ENCODE measurements at places on chromosomes 12 and 14. TPM values are rescaled to one million over a fixed set of nuclear protein-coding genes. Genes with fewer than 3 reads are reported as not detected.
A peak's percentile ranks its signal among the peaks of the same experiment; 100 is the strongest.

IFT43 gene
- total RNA-seq: 29.3 TPM

TMTC1 gene
- 0.10 TPM for total RNA-seq

EMP1 gene
- total RNA-seq: 217 TPM

EFCAB11 gene
- total RNA-seq: 14.0 TPM

CELA1 gene
- not detected for total RNA-seq

IFI27 gene
- 774 TPM for total RNA-seq

MYO1H gene
- total RNA-seq: not detected

- peak; percentile 45 for DNase-seq
These were observed 47.9 kb downstream of the PPP1R12A start for GRCh38 chr12:79886917-79887519.

- DNase-seq: no peak
These were observed 4.6 kb downstream of the AHNAK2 start for GRCh38 chr14:104973385-104974145.

- no peak for DNase-seq
These were observed 466.9 kb upstream of the RGS6 start for GRCh38 chr14:71465316-71465715.

GRCh38 chr14:56821805-56822610 lies 11.7 kb upstream of the OTX2 start:
- DNase-seq: no peak

DNA sequence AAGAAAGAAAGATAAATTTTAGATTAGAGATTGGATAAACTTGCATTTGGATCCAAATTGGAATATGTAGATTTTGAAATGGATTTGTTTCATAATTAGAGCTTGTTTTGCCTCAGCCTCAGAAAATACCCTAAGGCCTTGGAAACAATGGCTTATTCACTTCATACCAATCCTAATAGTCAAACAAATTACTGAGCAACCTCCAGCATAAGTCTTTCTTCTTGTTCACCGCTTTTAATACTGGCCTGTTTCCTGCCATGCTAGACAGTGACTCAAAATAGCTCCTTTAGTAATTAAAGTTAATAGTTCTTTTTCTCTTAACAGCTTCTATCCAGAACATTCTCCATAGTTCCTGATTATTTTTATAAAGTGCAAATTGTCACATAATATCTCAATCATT lies 110.9 kb upstream of the DNM1L start:
- DNase-seq: peak; percentile 91

DNA sequence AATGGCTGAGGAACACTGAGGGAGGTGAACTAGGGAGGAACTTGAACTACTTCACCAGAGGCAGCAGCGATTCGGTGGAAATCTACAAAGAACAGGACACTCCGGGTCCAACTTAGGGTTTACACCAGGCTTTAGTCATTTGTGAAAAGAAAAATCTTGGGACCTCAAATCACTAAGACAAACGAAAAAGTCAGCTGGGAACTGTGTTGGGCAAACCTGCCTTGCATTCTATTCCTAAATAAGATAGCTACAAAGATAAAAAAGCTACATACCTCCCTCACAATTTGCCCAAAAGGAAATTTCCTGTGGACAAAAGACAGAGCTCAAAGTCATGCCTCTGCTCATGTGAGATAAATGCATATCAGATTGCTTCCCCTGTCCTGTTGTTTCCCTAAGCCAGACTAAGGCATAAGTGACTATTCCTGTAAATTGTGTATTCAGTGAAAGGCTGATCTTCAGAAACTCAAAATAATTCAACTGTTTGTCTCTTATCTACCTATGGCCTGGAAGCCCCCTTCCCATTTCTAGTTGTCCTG lies 106.6 kb downstream of the APAF1 start:
- no peak for DNase-seq

- DNase-seq: no peak
These were observed 772 bp downstream of the SCARB1 start for GRCh38 chr12:124862768-124863415.

GRCh38 chr12:107522692-107523477 lies 162.7 kb upstream of the PWP1 start:
- no peak for DNase-seq

GRCh38 chr14:88838015-88838414 lies 13.6 kb downstream of the TTC8 start:
- DNase-seq: no peak

GRCh38 chr12:70853326-70853725 lies 67.2 kb downstream of the PTPRR start:
- no peak for DNase-seq

DNA sequence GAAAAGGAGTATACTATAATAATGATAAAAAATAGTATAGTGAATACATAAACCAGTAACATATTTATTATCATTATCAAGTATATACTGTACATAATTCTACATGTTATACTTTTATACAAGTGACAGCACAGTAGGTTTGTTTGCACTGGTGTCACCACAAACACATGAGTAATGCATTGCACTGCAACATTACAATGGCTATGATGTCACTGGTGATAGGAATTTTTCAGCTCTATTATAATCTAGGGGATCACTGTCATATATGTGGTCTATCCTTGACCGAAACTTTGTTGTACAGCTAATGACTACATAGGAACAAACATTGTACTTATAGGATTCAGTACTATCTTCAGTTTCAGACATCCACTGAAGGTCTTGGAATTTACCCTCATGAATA lies 165.8 kb upstream of the SYT1 start:
- DNase-seq: peak; percentile 34

DNA sequence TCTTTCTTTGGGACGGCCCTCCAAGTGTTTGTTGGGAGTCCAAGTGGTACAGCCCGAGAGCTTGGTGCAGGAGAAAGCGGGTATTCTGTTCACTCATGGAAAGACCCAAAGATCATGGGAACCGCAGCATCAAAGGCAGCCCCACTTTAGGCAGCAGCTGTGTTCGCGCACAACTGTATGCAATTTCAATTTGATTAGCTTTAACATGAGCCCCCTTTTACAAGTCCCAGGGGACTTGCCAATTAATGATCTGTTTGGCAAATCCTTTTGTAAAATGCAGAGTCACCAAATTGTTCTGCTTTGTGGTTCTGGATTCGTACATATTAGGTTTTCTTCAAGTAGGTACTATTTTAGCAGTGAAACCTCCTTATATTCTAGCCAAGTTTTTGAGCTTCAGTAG lies 217.7 kb downstream of the AACS start:
- DNase-seq: no peak

- DNase-seq: no peak
These were observed 53.3 kb downstream of the BEGAIN start for GRCh38 chr14:100533656-100534485.

GRCh38 chr12:66352197-66352596 lies 49.9 kb downstream of the HELB start:
- no peak for DNase-seq

DNA sequence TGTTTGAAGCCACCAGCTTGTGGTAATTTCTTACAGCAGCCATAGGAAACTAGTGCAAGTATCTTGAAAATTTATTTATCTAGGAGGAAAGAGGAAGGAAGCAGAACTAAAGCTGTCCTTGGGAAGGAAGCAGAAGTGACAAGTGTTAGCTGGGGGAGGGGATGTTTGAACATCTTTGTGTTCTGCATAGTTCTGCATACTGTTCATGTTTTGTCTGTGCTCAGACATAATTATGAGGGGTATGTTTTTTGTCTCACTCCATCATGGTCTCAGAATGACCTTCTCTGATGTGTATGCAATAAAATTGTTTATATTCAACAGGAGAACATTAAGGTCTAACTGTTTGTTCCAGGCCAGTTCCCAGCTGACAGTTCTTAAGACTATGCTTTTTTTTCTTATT lies 606.5 kb downstream of the GALC start:
- DNase-seq: no peak

GRCh38 chr12:127717278-127717677 lies 549.7 kb upstream of the TMEM132C start:
- no peak for DNase-seq

GRCh38 chr14:55075628-55076175 lies 24.3 kb downstream of the MAPK1IP1L start:
- peak; percentile 40 for DNase-seq

DNA sequence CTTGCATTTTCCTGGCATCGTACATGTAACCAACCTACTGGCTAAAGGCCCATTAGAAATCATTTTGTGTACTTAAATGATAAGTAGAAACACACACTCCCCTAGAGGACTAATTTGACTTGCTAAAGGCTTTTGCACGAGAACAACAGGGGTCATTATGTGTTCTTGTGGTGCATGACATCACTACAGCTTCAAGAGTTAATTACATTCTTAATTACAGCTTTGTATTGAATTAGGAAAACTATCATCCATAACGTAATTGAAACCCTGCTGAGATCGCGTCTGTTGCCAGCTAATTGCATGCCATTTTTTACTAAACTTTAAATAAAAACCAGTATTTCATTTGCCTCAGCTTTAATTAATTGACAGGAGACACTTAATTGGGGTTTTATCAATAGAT lies 51.4 kb downstream of the TMEM132C start:
- no peak for DNase-seq

- no peak for DNase-seq
These were observed 67.9 kb downstream of the DPF3 start for GRCh38 chr14:72826039-72826438.

GRCh38 chr14:77986773-77987172 lies 183.4 kb upstream of the NRXN3 start:
- no peak for DNase-seq

GRCh38 chr12:64609536-64610078 lies 688 bp upstream of the RASSF3 start:
- DNase-seq: no peak
